ENCODE measurements at places on chromosomes 4 and X. TPM values are rescaled to one million over a fixed set of nuclear protein-coding genes. Genes with fewer than 3 reads are reported as not detected.

DNA sequence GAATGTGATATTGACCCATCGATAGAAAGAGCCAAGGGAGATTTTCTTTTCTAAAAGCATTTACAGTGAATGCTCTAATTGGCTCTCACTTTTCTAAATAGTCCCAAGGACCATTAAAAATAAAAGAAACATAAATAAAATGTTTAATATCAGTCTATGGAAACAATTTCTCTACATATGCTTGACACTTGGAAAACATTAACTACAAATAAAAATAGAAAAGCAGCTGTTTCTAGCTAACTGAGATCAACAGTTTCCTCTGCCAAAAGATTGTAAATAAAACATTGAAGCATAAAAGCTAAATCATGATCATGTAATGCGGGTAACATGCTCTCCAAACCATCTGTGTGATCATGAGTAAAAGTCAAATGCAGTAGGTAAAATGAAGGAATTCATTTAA lies 49.7 kb downstream of the CORIN start:
- no peak for DNase-seq

- no peak for DNase-seq
Observed at GRCh38 chr4:149964001-149964796, 114.0 kb upstream of the DCLK2 start.

DNA sequence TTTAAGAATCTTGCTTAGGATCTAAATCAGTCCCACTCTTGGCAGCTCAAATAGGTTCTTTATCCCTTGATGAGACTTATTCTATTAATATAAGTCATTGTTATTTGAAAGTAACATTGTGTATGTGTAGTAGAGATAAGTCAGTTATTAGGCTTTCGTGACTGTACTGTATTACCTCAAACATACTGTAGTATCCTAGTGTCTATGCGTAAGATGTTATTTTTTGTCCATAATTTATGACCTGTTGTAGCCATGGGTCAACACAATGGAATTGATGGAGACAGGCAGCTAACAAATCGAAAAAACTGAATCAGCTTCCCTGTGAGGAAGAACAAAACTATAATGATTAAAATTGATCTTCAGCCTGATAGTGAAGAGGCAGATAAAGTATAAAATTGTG lies 41.8 kb downstream of the CLCN3 start:
- DNase-seq: peak; percentile 29

- DNase-seq: no peak
Observed at GRCh38 chrX:55142919-55143310, 54.1 kb downstream of the PAGE2 start.

GRCh38 chrX:16511796-16512776 lies 137.9 kb upstream of the S100G start:
- peak; percentile 39 for DNase-seq

The MFAP3L gene
- total RNA-seq: 0.35 TPM

DNA sequence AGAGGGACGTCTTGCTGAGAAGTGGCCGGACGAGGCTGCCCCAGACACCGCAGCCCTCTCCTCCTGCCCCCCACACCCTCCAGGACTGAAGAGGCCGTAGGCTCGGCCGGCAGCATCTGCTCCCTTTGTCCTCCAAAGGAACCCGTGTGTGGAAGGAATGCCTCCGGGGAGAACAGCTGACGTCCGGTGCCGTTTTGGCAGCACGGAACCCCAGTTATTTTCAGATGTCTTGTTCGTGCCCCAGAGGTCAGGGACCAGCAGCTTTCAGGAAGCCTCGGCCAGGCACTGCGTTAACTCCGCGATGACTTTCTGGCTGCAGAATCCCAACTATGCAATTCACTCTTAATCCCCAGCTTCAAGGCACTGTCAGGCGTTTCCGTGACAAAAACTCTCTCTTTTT lies 10.9 kb upstream of the PPP2R3B start:
- DNase-seq: peak; percentile 73

DNA sequence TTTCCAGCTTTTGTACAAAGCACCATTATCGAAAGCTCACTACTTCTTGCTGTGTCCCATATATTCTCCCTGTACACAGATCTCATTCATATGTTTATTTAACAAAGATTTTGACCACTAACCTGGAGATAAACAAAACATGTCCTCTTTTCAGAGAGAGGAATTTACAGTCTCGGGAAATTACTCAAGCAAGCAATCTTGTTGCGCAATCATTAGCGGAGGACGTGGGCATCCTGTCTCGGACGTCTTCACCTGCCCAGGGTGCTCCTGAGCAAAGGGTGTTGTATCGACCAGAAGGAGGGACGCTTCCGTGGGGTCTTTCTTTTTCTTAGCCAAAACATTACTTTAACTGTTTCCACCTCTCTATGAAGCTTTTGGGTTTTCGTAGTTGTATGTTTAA lies 66.5 kb upstream of the CLCN4 start:
- no peak for DNase-seq

The CPLX1 gene
- 1.3 TPM for total RNA-seq

- no peak for DNase-seq
Observed at GRCh38 chr4:108287834-108288413, 119.2 kb upstream of the LEF1 start.

DNA sequence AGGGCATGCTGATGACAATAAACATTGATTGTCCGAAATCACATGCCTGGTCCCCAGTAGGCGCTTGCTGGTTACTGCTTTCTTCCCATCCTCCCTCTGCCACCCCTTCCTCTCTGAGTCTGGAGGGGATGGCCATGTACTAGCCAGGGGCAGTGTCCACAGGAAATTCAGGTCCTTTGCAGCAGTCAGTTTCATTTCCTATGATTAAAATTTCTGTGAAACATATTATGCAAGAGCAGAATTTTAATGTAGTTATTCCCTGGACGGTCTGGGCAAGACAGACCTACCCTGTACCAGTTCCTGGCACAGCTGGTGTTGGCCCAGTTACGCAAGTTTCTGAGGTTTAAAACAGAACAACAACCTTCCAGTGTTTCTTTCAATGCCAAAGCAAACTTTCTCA lies 28.2 kb upstream of the TLR2 start:
- DNase-seq: no peak

- peak; percentile 53 for DNase-seq
Observed at GRCh38 chr4:121370729-121371325, 10.0 kb downstream of the QRFPR start.

DNA sequence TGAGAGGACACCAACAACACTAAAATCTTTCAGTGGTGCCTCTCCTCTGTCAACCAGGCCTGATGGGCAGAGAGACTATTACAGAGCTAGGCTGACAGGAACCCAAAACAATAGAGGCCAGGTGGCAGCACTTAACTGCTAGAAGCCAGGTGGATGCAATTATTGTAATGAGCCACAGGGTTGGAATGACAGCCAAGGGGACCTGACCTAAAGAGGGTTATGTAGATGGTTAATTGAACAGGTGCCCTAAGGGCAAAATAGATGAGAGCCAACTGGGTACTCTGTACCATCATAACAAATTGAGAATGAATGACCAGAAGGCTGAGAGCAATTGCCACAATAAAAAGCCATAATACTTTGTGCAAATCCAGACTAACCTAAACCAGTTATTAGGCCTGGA lies 24.7 kb upstream of the FRAS1 start:
- DNase-seq: no peak

- no peak for DNase-seq
Observed at GRCh38 chr4:2172161-2172560, 69.8 kb downstream of the HAUS3 start.

DNA sequence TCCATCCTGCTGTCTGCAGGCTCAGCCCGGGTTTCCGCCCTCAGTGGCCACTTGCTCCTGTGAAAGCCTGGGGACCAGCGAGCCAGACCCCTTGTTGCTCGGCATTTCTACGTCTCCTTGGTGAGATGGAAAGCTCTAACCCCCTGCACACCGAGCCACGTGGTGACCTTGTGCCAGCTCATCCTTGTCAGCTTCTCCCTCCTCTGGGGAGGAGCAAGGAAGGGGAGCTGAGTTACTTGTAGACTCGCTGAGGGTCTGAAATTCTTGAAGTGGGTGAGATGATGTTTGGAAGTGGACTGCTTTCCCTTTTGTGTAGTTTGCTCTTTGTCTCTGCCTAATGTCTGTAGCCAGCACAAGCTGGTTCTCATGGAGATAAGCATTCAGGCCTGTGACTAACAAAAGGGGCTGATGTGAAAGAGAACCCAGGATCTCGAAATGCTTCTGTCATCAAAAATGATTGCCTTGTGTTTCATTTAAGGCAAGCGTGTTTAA lies 29.3 kb downstream of the RGS12 start:
- DNase-seq: no peak

The CT55 gene
- total RNA-seq: not detected

DNA sequence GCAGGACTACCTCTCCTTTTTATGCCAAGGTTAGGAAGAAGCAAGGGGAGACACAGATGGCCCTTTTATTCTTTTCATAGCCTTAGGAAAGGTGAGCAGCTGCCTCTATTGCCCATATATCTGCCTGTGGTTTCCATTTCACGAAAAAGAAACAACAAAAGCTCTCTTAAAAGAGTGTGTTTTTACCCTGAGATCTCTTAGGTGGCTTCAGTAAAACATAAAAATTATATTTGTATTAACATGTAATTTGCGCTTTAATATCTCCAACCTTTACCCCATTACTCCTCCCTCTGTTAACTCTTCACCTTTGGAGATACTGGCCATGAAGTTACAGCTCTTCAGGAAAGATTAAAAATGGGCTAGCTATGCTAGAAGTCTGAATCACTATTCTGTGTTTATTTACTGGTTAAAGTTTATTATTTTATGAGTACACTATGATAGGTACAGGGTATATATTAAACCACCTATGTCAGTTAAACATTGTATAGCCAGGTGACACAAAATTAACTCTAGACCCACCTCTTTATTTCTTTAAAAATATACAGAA lies 15.0 kb upstream of the SULT1B1 start:
- no peak for DNase-seq

- no peak for DNase-seq
Observed at GRCh38 chrX:71109051-71109450, 2.3 kb downstream of the IL2RG start.

Measured in endothelial cell of umbilical vein (primary cell).